ENCODE measurements at places on chromosomes 4 and X.

DNA sequence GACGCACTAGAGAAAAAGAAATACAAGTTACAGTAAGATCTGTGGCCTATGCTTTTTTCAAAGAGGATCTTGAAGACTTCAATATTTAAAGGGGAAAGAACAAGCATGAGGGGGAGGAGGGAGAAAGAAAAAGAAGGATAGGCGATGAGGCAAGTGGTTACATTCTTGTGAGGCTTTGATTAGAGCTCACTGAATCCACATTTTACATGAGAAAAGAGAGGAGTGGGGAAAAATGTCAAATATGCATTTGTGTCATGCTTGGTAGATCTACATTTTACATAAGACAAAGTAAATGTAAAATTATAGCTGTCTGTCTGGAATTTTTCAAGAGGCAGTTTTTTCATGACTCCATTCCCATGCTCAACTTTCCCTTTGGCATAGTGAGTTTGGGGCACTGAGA is 965.9 kb downstream of the FSTL5 start:
- no peak for DNase-seq

DNA sequence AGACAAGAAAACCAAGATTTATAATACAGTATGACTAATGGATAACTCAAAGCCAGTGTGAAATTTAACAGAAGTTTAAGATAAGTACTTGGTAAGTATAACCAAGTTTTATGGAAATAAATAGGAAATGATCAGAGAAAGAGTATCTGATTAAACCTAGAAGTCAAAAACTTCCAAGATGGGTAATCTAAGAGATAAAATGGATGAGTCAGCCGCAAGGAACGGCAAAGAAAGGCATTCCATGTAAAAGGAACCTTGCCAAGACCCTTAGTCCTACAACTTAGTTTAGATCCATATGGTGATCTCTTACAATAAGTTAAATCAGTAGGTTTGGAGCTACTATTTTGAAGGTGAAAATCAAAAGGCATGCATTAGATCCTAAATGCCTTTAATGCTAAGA is 34.8 kb downstream of the LIN54 start:
- DNase-seq = no peak

GRCh38 chrX:9687899-9688298 is 77.7 kb downstream of the GPR143 start:
- DNase-seq = no peak

DNA sequence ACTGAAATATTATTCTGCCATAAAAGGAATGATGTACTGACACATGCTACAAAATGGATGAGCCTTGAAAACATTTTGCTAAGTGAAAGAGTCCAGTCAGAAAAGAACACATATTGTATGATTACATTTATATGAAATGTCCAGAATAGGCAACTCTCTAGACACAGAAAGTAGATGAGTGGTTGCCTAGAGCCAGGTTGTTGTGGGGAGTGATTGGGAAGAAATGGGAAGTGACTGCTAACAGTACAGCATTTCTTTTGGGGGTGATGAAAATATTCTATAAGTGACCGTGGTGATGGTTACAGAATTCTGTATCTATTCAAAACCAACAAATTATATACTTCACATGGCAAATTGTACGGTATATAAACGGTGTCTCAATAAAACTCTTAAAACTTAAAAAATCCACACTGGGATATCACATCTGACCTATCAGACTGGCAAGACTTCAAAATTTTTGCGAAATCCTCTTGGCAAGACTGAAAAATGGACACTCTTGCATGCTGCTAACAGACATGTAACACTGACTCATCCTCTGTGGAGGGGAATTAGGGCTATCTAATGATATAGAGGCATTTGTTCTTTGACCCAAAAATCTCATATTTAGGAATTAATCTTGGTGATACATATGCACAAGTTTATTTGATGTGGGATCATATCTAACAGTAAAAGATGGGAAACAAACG is 71.8 kb downstream of the FAM13A start:
- no peak for DNase-seq

- no peak for DNase-seq
Measured at GRCh38 chrX:2416851-2417604, 83.7 kb downstream of the DHRSX start.

DNA sequence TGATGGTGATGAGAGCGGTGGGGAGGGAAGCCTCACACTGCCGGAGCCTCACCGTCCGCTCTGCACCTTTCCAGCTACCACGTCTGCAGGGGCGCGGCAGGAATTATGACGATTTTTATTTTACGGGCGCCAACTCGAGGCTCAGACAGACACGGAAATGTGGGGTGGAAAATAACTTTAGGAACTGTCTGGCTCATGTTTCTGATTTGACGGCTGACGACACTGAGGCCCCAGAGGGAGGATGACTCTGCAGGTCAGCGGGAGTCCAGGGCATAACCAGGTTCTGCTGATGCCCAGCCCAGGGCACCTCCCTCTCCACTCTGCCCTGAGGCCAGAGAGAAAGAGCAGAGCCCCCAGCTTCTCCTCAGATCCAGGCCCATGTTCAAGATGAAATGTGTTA is 43.9 kb downstream of the C4orf50 start:
- DNase-seq = no peak

- DNase-seq = no peak
Measured at GRCh38 chr4:165481053-165481835, 102.4 kb downstream of the CPE start.

DNA sequence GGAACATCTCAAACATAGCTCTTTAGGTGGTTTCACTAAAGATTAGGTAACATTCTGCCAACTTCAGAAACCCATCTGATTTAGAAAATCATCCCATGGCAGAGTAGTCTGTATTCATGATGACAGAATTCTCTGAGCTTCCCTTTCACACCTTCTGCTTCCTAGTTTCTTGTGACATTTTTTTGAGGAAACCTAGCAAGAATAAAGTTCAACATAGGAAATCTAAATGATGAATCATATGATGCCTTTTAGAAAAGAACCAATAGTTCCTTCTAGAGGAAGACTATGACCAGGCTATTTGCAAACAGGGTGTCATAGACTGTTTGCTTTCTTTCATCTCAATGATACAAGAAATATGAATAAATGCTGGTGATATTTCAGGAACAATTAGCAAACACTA is 49.8 kb upstream of the CAMK2D start:
- DNase-seq = no peak

DNA sequence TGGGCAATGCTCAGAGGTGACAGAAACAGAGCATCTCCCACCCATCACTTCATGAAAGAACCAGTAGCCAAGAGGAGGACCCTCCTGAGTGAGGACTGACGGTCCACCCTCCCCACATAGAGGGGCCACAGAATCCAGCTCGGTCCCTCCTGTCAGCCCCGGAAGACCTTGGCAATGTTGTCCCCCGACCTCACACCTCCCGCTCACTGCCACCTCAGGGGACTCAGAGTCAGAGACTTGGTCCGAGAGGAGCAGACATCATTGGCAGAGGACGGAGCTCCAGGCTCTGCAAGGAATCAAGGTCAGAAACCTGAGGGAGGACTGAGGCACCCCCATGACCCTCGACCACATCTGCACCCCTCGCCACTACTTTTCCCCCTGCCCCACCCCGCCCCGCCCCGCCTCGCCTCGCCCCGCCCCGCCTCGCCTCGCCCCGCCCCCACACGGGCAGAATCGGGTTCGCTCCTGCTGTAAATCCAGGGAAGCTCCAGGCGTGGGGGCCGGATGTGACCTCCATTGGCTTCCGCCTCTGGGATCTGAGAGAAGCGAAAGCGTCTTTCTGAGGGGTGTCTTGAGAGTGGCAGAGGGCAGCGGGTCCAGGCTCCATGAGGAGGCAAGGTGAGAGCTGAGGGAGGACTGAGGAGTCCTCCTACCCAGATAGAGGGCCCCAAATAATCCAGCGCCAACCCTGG is at the start of gene MAGEA11:
Gene MAGEA11, plus strand, starts transcription at position 516 of the 692 bp plus-strand sequence. CDS start 1,100 bp downstream, outside the sequence.
- DNase-seq = no peak

GRCh38 chrX:928606-929005 is 283.8 kb downstream of the CRLF2 start:
- DNase-seq = no peak

- DNase-seq = no peak
Measured at GRCh38 chr4:8070736-8071718, 87.6 kb downstream of the ABLIM2 start.

DNA sequence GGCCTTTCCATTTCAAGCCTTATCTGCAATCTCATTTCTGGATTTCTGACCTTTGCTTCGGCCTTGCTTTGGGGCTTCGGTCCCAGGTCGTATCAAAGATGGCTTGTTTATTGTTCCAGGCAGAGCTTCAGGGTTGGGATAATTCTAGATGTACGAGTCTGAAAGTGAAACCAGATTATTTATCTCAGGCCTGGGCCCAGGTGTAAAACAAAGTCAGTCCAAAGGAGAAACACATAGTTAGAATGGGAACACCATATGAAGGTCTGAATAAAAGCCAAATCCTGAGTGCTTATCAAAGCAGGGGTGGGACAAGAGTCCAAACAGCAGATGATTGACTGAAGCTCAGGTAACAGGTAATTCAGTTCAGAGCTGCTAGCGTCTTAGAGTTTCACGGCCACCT is 17.1 kb downstream of the PRIMPOL start:
- no peak for DNase-seq

DNA sequence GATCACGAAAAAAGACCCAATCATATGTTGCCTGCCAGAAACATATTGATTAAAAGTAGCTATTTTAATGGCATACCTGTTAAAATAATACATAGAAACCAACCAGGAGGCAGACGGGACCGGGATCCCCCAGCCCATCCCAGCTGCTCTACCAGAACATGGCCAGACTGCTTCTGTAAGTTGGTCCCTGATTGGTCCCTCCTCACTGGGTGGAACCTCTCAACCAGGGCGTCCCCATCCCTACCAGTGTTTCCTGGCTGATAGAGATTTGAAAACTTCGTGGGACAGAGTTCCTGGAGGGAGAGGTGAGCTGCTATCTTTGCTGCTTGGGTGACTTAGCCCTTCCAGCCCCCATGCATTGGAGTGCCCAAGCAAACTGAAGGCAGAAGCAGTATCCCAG is 256.2 kb downstream of the TRAM1L1 start:
- DNase-seq = no peak

- no peak for DNase-seq
Measured at GRCh38 chrX:39445336-39445735, 644.1 kb downstream of the MID1IP1 start.

All from pons (tissue), 1 donor.